ENCODE measurements at places on chromosomes 12 and 14. TPM values are rescaled to one million over a fixed set of nuclear protein-coding genes. Genes with fewer than 3 reads are reported as not detected.

DNA sequence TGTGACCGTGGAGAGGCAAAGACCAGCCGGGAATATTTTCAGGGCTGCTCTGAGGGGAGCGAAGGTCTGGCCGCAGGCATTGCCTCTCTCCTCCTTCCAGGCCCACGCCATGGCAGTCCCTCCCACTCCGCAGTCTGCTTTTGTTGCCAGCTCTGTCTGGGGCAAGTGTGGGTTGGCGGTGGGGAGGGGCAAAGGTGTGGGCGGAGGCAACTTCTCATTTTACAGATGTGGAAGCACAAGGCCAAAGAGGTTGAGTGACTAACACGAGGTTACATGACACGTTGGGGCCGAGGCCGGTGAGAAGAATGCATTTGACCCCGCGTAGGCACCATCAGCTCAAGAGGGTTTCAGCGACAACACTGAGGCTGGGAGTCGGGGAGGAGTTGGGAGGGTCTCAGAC, 6.1 kb upstream of the FAIM2 start:
- no peak for DNase-seq

GRCh38 chr12:109725321-109726105, 11.9 kb downstream of the FAM222A start:
- DNase-seq = no peak

The CLEC14A gene
- polyA plus RNA-seq = 5.9 TPM

DNA sequence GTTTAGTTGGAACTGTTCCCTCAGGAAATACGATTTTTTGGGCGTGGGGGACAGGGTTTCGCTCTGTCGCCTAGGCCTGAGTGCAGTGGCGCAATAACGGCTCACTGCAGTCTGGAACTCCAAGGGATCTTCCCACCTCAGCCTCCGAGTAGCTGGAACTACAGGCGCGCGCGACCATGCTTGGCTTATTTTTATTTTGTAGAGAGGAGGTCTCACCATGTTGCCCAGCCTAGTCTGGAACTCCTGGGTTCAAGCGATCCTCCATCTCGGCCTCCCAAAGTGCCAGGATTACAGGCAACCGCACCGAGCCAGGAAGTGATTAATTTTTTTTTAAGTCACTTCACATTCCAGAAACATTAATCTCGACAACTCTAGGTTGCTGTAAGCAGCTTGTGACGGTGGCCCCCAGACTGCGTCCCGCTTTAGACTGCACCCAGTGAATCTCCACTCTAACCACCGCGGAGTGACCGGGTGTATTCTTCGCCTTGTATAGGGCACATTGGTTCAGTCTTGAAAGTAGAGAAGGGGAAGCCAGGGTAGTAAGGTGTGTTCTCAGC, 830 bp upstream of the MIS18BP1 start:
- no peak for DNase-seq

DNA sequence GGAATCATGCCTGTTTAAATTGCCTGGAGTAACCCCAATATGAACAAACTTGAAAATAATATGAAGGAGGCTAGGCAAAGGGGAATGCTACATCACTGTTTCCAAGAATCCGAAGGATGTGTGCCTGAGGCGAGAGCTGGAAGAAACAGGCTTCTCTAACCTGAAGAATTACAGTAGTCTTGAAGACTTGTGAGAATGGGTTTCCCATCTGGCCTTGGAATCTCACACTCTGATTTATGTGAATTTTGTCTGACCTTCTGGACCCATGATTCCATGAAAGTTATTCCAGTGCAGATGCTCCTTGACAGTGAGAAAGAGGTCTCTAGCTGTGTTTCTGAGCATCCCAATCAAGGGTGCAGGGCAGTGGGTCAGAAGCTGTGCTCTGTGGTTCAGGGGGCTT, 122.1 kb upstream of the PARP11 start:
- DNase-seq = no peak

All from large intestine (tissue), 12 donors.